ENCODE measurements at places on chromosomes 3 and 15. TPM values are rescaled to one million over a fixed set of nuclear protein-coding genes. Genes with fewer than 3 reads are reported as not detected.

DNA sequence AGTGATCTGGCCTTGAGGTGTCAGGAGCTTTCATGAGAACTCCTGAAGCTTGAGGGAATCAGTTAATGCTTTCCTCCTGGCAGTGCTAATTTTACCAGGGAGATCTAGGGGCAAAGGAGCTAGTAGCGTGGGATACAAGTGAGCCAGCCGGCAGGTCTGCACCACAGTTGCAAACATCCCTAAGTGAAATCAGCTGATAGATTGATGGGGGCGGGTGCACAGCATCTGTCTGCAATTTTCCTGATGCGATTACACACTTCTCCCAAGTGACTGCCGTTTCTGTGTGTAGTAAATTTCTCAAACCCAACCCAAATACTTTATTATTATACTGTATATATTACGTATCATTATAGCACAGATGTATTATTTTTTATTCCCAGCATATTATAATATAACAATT is 304.5 kb downstream of the AGBL1 start:
- no peaks in the 10 kb centered on the region for H3K36me3 ChIP-seq
- H3K4me3 ChIP-seq = no peak overlapping the region
- DNase-seq = no peak
- H3K27me3 ChIP-seq = no peaks in the 10 kb centered on the region
- H3K27ac ChIP-seq = no peak overlapping the region

DNA sequence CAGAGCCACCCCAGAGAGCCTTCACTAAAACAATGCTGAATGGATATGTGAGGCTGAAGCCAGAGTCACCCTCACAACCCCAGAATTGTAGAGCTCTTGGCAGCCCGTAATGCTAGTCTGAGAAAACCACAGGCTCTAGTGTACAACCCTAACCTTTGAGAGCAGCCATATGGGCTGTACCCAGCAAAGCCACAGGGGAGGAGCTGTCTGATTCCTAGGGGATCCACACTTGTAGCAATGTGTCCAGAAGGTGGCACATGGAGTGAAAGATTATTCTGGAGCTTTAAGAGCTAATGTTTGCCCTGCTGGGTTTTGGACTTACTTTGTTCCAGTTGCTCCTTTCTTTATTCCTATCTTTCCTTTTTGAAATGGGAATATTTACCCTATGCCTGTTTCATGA is 626.8 kb downstream of the GRM7 start:
- H3K27me3 ChIP-seq = no peaks in the 10 kb centered on the region
- no peak overlapping the region for H3K27ac ChIP-seq
- no peaks in the 10 kb centered on the region for H3K4me1 ChIP-seq
- H3K4me3 ChIP-seq = no peak overlapping the region
- DNase-seq = no peak
- H3K36me3 ChIP-seq = no peaks in the 10 kb centered on the region

DNA sequence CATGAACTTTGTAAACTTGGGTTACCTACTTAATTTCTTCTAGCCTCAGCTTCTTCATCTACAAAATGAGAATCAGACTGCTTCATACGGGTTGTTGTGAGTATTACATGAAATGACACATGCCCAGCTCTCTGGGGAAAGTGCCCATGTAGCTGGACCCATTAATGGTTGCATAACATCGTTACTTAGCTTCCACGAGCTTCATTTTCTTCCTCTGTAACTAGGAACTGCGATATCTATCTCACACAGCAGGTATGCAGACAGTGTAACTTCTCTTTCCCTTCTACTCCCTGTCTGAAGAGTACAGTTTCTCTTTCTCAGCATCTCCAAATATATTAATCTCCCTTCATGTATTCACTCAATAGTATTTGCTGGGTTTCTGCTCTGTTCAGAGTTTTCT is 37.9 kb upstream of the DLG1 start:
- H3K4me3 ChIP-seq = no peak overlapping the region
- no peaks in the 10 kb centered on the region for H3K36me3 ChIP-seq
- peak; percentile 12 for DNase-seq
- no peak overlapping the region for H3K27ac ChIP-seq
- no peaks in the 10 kb centered on the region for H3K27me3 ChIP-seq

DNA sequence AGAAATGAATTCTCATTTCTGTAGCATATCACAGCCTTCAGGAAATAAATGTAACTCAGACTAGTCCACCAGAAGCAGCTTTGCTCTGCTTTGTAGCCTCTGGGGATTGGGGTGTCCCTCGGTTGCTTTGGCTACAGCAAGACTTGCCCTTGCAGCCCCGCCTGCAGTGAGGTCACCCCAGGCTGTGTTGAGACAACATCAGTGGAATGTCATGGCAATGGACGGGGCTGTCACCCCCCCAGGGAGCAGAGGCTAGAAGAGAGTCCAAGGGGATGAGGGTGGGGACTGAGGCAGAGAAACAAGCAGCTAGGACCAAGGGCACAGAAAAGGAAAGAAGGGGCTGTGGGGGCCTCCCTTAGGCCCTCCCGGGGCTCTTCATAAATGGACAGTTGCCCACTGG is 854 bp downstream of the CLEC3B start:
- DNase-seq = no peak
- peaks cover 6% of the 10 kb centered on the region for H3K4me1 ChIP-seq
- peaks cover 32% of the 10 kb centered on the region for H3K27me3 ChIP-seq

GRCh38 chr3:159936541-159936940 is 52.1 kb upstream of the IL12A start:
- H3K27ac ChIP-seq = no peak overlapping the region
- H3K4me3 ChIP-seq = no peak overlapping the region

DNA sequence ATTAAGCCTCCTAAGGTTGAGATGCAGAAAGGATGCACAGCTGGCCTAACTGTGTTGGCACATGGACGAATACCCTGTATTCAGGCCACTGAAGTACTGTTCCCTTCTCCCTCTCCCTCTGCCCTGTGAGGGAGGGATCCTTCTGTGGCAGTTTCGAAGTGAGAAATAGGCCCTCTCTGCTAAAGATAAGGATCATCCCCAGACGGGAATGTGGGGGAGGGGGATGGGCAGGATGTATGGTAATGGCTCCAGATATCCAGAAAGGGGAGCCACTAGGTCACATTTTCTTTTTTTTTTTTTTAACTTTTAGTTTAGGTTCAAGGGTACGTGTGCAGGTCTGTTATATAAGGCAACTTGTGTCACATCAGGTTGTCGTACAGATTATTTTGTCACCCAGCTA is 463.1 kb downstream of the TBL1XR1 start:
- no peaks in the 10 kb centered on the region for H3K27me3 ChIP-seq
- peak; percentile 83 for DNase-seq
- no peak overlapping the region for H3K27ac ChIP-seq

- DNase-seq = peak; percentile 74
- H3K4me1 ChIP-seq = no peaks in the 10 kb centered on the region
- no peak overlapping the region for H3K4me3 ChIP-seq
- H3K27ac ChIP-seq = no peak overlapping the region
- H3K27me3 ChIP-seq = peaks cover 5% of the 10 kb centered on the region
- H3K36me3 ChIP-seq = peaks cover under 1% of the 10 kb centered on the region
Measured at GRCh38 chr3:42229942-42230688, 35.9 kb downstream of the CCK start.

- H3K4me3 ChIP-seq = peak overlapping the region; percentile 37
- H3K27me3 ChIP-seq = no peaks in the 10 kb centered on the region
- DNase-seq = no peak
- peak overlapping the region; percentile 88 for H3K27ac ChIP-seq
Measured at GRCh38 chr15:85470563-85471271, 90.3 kb downstream of the AKAP13 start.

GRCh38 chr3:173913974-173914421 is 516.5 kb downstream of the NLGN1 start:
- peaks cover 12% of the 10 kb centered on the region for H3K4me1 ChIP-seq
- H3K4me3 ChIP-seq = no peak overlapping the region
- H3K36me3 ChIP-seq = no peaks in the 10 kb centered on the region
- peak overlapping the region; percentile 90 for H3K27ac ChIP-seq
- H3K27me3 ChIP-seq = no peaks in the 10 kb centered on the region

GRCh38 chr3:17749281-17749680 is 6.8 kb upstream of the TBC1D5 start:
- H3K36me3 ChIP-seq = no peaks in the 10 kb centered on the region
- no peaks in the 10 kb centered on the region for H3K4me1 ChIP-seq
- no peak for DNase-seq
- no peaks in the 10 kb centered on the region for H3K27me3 ChIP-seq

- no peak overlapping the region for H3K27ac ChIP-seq
- no peak for DNase-seq
- peaks cover 89% of the 10 kb centered on the region for H3K36me3 ChIP-seq
- H3K27me3 ChIP-seq = no peaks in the 10 kb centered on the region
- H3K4me1 ChIP-seq = no peaks in the 10 kb centered on the region
Measured at GRCh38 chr3:11826628-11827265, 19.9 kb downstream of the TAMM41 start.

- H3K36me3 ChIP-seq = no peaks in the 10 kb centered on the region
- no peak for DNase-seq
- H3K4me3 ChIP-seq = no peak overlapping the region
- no peak overlapping the region for H3K27ac ChIP-seq
- H3K4me1 ChIP-seq = peaks cover 4% of the 10 kb centered on the region
- no peaks in the 10 kb centered on the region for H3K27me3 ChIP-seq
Measured at GRCh38 chr3:71072287-71072686, 511.2 kb downstream of the FOXP1 start.

GRCh38 chr3:103085465-103085864 is 650.6 kb downstream of the ZPLD1 start:
- H3K27ac ChIP-seq = no peak overlapping the region
- H3K36me3 ChIP-seq = no peaks in the 10 kb centered on the region
- no peak for DNase-seq

DNA sequence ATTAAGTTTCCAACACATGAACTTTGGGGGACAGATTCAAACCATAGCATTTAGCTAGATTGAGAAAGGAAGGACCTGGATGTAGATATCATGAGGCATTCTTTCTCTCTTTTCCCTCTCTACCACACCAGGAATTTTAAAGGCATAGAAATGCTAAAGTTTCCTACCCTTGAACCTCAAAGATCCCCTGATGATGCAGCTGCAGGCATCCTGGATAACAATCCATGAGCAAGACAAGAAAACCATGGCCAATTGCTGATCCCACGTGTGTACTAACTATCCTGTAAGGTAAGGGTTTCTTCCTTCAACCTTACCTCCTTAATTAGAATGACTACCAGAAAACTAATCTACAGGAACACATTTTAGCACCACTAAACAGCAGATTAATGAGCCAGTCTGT is 36.8 kb downstream of the CPNE4 start:
- no peak overlapping the region for H3K27ac ChIP-seq
- H3K36me3 ChIP-seq = no peaks in the 10 kb centered on the region
- peaks cover 30% of the 10 kb centered on the region for H3K27me3 ChIP-seq
- no peaks in the 10 kb centered on the region for H3K4me1 ChIP-seq
- no peak overlapping the region for H3K4me3 ChIP-seq
- no peak for DNase-seq

DNA sequence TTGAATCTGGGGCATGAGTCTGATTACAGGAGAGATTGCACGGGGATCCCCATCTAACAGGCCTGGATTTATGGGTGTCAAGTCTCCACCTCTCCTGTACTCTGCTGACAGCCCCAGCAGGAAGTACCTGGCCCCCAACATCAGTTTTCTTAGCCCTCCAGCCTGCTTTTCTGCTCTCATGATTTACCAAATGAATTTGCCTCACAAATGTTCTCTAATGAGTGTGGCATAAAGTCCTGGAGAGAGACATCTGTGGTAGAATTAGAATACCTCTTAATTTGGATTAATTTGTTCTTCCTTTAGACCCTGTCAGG is 60.1 kb downstream of the FNDC3B start:
- H3K27ac ChIP-seq = no peak overlapping the region
- no peaks in the 10 kb centered on the region for H3K27me3 ChIP-seq
- H3K4me3 ChIP-seq = no peak overlapping the region
- no peaks in the 10 kb centered on the region for H3K36me3 ChIP-seq
- no peak for DNase-seq

DNA sequence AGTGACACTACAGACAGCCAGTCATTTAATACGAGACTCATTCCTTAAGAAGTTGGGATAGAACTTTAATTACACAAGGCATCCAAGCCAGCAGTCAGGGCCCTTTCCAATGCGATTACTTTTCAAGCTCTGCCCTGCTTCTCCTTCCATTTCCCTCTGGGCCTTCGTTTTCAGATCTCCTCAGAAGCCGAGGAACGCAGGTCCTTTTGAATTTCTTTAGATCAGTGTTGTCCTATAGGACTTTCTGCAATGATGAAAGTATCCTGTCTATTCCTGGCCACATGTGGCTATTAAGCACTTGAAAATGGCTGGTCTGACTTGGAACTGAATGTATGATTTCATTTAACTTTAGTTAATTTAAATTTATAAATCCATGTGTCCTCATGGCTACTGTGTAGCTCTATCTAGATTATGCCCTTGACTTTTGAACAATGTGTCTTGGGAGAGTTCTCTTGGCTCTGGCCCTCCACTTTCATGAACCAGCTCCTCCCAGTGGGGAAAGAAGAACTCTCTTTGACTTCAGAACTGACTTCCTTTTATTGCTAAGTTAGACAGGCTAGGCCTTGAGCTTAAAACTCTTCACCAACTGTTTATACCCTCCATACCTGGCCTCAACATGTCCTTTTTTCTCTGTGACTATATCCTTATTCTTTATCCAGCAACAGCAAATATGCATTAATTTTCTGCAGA is 22.6 kb downstream of the TGFBR2 start:
- peaks cover 22% of the 10 kb centered on the region for H3K36me3 ChIP-seq
- no peak overlapping the region for H3K27ac ChIP-seq
- H3K4me1 ChIP-seq = peaks cover 14% of the 10 kb centered on the region
- no peaks in the 10 kb centered on the region for H3K27me3 ChIP-seq
- DNase-seq = no peak
- no peak overlapping the region for H3K4me3 ChIP-seq

GRCh38 chr3:122973893-122974615 is 53.5 kb downstream of the SEMA5B start:
- no peak for DNase-seq
- H3K4me1 ChIP-seq = peaks cover 25% of the 10 kb centered on the region
- H3K27ac ChIP-seq = no peak overlapping the region

GRCh38 chr15:91289324-91289723 is 189.3 kb downstream of the SV2B start:
- DNase-seq = peak; percentile 75
- no peak overlapping the region for H3K27ac ChIP-seq
- H3K36me3 ChIP-seq = no peaks in the 10 kb centered on the region
- H3K4me1 ChIP-seq = no peaks in the 10 kb centered on the region
- H3K27me3 ChIP-seq = peaks cover 7% of the 10 kb centered on the region

GRCh38 chr3:78988324-78988723 is 779.5 kb downstream of the ROBO1 start:
- H3K4me3 ChIP-seq = no peak overlapping the region
- no peaks in the 10 kb centered on the region for H3K4me1 ChIP-seq
- H3K27ac ChIP-seq = no peak overlapping the region
- no peaks in the 10 kb centered on the region for H3K27me3 ChIP-seq
- no peak for DNase-seq
- no peaks in the 10 kb centered on the region for H3K36me3 ChIP-seq

GRCh38 chr3:4754180-4755086 is 224.8 kb upstream of the BHLHE40 start:
- no peaks in the 10 kb centered on the region for H3K36me3 ChIP-seq
- H3K27ac ChIP-seq = no peak overlapping the region
- H3K4me3 ChIP-seq = no peak overlapping the region
- H3K27me3 ChIP-seq = peaks cover 4% of the 10 kb centered on the region
- H3K4me1 ChIP-seq = peaks cover 16% of the 10 kb centered on the region

GRCh38 chr3:160006282-160007163 is 17.9 kb downstream of the IL12A start:
- H3K4me3 ChIP-seq = no peak overlapping the region
- no peak overlapping the region for H3K27ac ChIP-seq
- no peaks in the 10 kb centered on the region for H3K4me1 ChIP-seq
- DNase-seq = peak; percentile 78

Gene NR1I2
- 0.29 TPM for total RNA-seq

Gene CAMK2N2
- total RNA-seq = 0.46 TPM

Gene HIGD2B
- total RNA-seq = not detected

Gene ADAMTSL3
- total RNA-seq = 1.2 TPM

Gene LSAMP
- total RNA-seq = 6.4 TPM

Gene VWA5B2
- 1.5 TPM for total RNA-seq

Gene CKMT1A
- 4.4 TPM for total RNA-seq

Gene CLEC3B
- not detected for total RNA-seq

Gene GNAT1
- not detected for total RNA-seq
